ENCODE measurements at places on chromosomes 7 and 10.

- DNase-seq = no peak
These were observed 9.4 kb upstream of the GTPBP10 start for GRCh38 chr7:90337106-90337505.

GRCh38 chr7:127365164-127365956 lies 27.1 kb downstream of the ZNF800 start:
- no peak for DNase-seq

DNA sequence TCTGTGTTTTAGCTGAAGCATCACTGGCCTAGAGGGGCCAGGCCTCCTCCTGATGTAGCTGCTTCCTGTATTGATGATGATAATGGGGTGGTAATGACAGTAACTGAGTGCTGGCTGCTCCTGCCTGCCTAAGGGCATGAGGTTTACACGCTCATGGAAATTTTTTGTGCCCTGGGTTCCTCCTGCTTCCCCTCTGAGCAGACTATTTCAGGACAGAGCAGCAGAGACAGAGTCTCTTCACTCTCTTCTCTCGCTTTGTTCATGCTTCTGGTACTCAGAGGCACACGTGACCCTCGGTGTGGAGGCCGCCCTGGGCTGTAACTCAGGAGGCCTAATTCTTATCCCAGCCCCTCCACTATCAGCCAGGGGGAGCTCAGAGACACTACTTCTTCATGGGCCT lies 27.9 kb downstream of the LRRC20 start:
- no peak for DNase-seq

GRCh38 chr7:98872328-98872924 lies 2.6 kb upstream of the TMEM130 start:
- no peak for DNase-seq

DNA sequence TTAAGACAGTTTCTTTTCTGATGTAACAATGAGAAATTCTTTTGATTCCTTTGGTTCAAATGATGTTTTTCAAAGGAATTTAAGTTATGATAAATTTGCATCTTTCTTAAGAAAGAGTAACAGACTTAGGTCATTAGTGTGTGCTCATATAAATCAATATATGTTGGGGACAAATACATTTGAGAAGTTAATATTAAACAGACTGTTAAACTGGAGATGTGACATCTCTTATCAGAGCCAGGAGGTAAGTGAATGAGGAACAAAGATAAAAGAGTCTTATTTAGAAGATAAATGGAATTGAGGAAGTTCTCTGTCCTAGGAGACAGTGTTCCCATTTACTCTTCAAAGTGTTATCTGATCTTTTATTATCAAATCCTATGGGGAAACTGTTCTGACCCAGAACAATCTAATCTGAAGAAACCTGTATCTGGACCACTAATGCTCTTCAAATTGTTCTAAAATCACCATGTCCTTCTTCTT lies 104.8 kb upstream of the LAMB4 start:
- no peak for DNase-seq
